Cerebellar nuclear complex (tissue), 1 donor: ENCODE measurements at places on chromosomes 6 and 20.

DNA sequence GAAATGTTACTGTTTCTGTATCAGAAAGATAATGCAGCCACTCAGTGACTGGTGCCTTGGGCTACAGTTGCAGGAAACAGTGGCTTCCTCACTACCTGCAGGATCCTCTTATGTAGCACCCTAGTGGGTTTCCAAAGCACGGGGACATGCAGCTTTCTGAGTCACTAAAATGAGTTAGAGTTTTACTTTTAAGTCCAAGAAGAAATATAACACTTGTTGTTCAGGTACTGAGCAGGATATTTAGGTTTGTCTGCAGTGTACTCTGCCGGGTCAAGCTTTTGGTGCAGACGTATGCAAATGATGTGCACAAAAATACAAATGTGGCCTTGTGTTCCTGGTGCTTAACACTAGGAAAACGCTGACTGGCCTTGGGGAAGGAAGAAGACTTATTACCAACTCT is 22.0 kb downstream of the ACSS1 start:
- DNase-seq = no peak

DNA sequence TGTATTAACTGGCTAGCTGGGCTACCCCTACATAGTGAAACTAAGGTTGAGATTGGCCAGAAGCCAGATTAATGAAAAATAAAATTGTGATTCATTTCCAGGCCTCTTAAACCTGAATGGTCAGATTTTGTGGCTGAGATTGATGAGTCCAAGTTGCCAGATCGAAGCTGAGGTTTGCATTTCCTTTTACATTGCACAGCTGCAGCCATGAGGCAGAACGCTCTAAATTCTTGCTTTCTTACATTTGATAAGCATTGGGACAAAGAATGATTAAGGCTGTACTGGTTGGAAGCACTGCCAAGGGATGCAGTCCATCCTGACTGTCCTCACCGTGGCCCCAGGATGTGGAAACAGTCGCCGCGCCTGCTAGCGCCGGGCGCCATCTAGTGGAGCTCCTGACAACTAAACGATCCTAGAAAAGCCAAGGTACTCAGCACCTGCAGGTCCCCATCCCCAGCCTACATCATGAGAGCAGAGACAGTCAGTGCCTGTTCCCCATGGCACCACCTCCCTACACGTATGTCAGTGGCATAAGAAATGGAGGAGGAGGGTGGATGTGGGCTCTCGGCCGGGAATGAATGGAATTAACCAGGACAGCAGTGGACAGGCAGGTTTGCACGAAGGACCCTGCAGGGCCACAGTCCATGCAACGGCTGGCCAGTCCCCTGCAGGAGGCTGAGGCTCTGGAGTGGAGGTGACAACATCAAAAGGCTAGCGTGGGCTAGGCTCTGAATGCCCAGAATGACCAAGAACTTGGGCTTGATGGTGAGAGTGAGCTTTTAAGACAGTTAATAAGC is 19.0 kb downstream of the PXDC1 start:
- DNase-seq = peak; percentile 25

- DNase-seq = no peak
These were observed 67.7 kb upstream of the SRSF6 start for GRCh38 chr20:43389839-43390626.

GRCh38 chr6:135121434-135121833 is 59.7 kb upstream of the MYB start:
- no peak for DNase-seq

DNA sequence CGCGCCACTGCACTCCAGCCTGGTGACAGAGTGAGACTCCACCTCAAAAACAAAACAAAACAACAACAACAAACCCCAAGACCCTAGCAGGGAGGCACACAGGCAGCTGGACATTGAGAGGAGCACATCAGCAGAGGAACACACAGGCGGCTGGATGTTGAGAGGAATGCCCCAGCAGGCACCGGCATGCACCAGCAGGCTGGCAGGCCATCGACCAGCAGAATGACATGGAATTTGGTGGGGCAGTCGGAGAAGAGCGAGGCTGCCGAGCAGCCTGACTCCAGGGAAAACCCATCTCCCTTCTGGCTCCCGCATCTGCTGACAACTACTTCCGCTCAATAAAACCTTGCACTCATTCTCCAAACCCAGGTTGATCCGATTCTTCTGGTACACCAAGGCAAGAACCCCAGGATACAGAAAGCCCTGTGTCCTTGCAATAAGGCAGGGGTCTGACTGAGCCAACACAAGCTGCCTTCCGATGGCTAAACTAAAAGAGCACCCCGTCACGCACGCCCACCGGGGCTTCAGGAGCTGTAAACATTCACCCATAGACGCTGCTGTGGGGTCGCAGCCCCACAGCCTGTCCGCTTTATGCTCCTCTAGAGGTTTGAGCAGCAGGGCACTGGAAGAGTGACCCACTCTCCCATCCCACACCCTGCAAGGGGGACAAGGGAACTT is 60.2 kb downstream of the SLC22A23 start:
- no peak for DNase-seq

DNA sequence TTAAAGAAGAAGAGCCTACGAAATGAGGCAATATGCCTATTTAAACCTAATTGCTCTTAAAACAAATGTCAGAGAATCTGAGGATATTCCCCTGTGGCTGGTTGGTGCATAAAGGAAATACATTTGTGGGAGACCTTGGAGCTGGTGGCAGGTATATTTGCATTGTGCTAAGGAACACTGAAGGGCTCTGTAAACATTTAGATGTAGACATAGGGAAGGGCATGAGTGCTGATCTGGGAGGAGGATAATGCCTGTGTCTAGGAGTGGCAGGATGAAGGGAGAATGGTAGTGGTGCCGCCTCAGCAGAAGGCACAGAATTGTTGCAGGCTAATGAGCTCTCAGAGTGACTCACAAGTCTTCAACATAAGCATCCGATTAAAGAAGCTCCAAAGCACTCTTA is 85.8 kb downstream of the CD164 start:
- DNase-seq = no peak

- no peak for DNase-seq
These were observed 19.7 kb downstream of the FAM217A start for GRCh38 chr6:4059115-4059777.

GRCh38 chr20:33862709-33863403 is 51.7 kb downstream of the CHMP4B start:
- DNase-seq = no peak

GRCh38 chr20:31927627-31928159 is 24.2 kb downstream of the PDRG1 start:
- no peak for DNase-seq

GRCh38 chr20:2762578-2763131 is 37.8 kb downstream of the CPXM1 start:
- DNase-seq = no peak
